Nucleus accumbens (tissue), 56 donors: ENCODE measurements at places on chromosomes 11 and 22.
A peak's percentile ranks its signal among the peaks of the same experiment; 100 is the strongest.

DNA sequence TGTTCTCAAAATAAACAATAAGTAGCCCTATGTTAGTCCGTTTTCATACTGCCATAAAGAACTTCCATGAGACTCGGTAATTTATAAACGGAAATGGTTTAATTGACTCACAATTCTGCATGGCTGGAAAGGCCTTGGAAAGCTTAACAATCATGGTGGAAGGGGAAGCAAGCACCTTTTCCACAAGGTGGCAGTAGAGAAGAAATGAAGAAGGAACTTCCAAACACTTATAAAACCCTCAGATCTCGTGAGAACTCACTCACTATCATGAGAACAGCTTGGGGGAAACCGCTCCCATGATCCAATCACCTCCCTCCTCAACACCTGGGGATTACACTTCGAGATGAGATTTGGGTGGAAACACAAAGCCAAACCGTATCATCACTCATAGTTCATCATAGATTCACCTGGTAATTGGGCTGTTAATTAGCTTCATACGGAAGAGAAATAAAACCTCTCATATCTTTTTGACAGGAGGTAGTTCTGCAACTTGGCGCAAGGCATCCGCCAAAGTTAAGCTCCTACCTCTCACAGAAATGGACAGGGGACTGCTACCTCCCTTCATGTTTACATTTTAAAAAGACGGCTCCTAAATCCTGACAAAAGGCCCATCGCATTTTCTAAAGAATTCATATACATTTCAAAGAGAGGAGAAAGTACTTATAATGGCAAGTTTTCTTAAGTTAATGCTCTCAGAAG lies 49.0 kb downstream of the MUC15 start:
- no peak for DNase-seq

- no peak for DNase-seq
Observed at GRCh38 chr22:18980829-18981228, 44.7 kb upstream of the PRODH start.

GRCh38 chr11:73597956-73598718 lies at the start of gene FAM168A:
TSS of gene FAM168A (minus strand) at chr11:73598112. CDS start at chr11:73468474, 129,638 bp downstream.
- peak; percentile 88 for DNase-seq

DNA sequence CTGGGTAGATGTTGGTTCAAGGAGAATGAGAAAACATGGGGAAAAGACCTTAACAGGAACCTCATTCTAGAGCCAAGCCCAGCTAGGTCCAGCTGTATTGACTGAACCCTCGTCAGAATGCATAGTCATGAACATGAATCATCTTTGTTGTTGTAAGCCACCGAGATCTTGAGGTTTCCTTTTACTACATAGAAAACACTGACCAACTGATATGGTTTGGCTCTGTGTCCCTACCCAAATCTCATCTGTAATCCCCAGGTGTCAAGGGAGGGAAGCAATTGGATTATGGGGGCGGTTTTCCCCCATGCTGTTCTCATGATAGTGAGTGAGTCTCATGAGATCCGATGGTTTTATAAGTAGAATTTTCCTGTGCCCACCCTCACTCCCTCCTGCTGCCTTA lies 19.4 kb upstream of the PHOX2A start:
- no peak for DNase-seq

- DNase-seq, result no peak
Observed at GRCh38 chr11:29361369-29361768, 655.5 kb downstream of the KCNA4 start.

DNA sequence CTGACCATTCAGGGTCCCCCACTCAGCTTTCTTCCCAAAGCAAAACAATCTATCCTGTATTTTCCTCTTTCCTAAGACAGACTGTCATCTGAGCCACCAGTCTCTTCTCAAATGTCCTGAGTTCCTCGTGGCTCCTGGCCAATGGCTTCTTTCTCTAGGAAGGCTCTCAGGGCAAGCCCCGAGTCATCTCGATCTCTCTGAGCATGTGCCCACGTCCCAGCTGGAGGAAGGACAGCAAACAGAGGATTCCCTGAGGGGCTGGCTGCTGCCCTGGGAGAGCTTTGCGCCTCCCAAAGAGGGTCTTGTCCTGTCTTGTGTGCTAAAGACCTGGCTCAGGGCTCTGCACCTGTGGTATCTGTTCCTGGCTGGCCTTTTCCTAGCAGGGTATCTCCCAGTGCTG lies 8.3 kb downstream of the SLC37A2 start:
- no peak for DNase-seq

- no peak for DNase-seq
Observed at GRCh38 chr22:30453731-30454510, 17.9 kb downstream of the SEC14L3 start.

GRCh38 chr11:17714356-17714854 lies 5.0 kb upstream of the MYOD1 start:
- no peak for DNase-seq

DNA sequence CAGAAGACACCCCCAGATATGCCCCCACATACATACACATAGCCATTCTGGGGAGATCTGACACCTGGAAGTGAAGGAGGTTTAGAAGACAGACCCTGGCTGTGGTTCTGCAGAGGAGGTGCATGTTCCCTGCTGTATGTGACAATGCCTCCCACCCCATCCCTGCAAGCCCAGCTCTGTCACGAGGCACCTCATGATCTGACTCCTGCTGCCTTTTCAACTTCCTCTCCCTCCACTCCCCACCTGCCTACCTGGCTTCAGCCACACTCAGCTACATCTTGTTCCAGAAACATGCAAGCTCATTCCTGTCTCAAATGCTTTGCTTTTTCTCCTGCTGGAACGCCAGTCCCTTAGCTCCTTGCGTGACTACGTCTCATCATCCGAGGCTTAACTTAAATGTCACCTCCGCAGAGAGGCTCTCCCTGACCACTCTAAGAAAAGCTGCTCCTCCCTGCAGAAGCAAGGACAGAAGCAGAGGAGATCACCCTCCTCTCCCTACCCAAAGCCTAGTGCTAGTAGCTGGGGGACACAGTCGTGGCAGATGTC lies 114.5 kb downstream of the FEZ1 start:
- peak; percentile 72 for DNase-seq

DNA sequence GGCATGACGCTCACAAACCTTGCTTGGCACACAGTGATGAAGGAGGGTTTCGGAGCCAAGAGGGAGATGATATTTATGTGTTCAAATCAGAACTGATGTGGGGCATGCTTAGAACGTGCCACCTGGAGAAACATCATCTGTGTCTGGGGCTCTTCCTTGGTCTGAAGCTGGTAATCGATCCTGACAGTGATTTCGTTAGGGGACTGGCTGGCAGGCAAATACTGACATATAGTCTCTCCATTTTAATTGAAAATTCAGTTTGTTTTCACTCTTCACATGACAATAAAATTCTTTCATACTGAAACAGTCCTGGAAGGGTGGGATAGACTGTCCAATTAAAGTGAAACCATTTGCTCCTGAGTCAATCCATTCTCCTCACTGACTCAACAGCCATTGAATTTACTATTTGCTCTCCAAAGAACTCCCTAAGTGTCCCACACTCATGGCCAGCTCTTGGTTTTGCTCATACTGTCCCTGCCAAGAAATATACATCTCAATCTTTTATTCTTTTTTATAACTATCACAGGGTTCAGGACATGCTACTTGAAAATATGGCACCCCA lies 134.8 kb downstream of the TRPC6 start:
- DNase-seq, result no peak

DNA sequence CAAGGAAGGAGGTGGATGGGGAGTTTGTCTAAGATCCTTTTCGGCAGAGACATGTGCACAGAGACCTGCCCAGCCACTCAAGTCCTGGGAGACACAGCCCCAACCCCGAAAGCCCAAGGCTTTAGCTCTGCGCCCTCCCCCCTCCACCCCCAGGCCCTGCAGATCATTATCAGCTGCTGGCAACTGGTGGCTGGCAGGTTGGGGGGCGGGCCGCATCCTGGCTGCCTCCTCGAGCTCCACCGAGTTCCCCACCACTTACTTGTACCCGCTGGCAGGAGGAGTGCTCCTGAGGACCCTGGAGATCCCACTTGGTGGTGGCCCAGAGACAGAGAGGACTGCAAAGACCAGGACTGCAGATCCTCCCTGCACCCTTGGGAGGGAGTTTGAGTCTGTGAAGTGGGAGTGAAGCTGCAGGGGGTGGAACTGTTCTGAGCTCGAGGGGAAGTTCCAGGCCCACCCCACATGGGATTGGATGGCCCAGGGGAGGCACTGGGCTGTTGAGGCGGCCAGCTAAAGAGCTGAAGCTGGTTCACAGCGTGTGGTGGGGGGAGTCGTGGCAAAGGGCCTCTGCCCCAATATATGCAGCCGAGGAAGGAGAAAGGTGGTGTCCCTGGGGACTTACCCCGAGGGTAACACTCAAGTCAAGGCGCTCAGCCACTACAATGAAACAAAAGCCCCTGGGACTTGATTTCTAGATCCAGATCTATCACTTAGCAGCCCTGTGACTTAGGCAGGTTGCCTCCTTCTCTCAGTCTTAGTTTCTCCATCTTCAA lies 19.9 kb upstream of the CCDC86 start:
- DNase-seq, result no peak

DNA sequence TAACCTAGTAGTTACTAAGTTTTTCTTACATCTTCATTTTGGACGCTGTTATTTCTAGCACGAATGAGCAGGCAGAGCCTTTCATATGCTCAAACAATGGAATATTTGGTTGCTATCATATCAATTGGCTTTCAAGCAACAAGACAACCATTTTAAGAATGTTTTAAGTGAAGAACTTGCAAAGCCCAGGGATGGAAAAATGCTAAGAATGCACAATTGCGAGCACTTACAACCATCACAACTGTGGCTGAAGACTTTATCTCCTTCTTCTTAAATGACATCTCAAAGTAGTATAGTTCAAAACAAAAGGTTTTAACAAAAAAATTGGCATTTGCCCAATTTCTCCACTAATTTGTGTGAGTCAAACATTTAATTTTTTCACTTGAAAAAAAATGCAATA lies 8.3 kb upstream of the MMP1 start:
- no peak for DNase-seq

DNA sequence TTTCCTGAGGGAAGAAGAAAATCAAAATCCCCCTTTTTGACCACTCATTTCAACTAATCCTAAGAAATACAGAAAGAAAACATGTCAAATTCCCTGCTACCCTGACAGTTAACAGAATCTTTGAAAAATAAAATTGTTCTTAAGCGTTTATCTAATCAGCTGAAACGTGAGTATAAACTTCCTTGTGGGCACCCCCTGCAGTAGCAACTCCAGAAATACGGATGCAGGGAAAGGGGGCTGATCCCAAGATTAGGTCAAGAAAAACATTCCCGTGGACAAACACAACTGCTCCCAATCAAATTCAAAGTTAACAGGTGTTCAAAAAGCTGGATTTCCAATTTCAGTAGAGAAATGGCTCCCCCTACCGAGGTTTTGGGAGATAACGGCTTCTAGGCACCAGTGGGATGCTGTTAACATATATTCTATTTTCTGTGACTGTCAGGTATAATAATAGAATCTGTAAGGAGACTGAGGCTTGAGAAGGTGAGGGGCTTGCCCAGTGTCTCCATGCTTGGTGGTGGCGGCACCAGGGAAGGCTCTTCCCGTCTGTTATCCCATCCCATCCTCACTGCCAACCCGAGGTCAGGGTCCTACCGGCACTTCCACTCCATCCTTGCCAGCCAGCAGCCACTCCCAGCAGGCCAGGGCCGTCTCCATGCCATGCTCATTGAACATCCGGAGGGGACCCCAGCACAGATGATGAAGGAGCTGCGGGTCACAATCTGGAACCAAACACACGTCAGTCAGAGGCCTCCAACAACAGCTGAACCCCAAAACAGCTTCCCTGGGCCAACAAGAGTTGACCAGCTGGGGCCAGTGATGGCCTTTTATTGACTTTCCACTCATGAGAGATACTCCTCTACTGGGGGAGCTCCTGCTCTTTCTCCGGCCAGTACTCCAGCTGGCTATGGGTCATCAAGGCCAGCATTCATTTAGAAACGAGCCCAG lies 32.0 kb upstream of the SERPIND1 start:
- DNase-seq, result no peak

DNA sequence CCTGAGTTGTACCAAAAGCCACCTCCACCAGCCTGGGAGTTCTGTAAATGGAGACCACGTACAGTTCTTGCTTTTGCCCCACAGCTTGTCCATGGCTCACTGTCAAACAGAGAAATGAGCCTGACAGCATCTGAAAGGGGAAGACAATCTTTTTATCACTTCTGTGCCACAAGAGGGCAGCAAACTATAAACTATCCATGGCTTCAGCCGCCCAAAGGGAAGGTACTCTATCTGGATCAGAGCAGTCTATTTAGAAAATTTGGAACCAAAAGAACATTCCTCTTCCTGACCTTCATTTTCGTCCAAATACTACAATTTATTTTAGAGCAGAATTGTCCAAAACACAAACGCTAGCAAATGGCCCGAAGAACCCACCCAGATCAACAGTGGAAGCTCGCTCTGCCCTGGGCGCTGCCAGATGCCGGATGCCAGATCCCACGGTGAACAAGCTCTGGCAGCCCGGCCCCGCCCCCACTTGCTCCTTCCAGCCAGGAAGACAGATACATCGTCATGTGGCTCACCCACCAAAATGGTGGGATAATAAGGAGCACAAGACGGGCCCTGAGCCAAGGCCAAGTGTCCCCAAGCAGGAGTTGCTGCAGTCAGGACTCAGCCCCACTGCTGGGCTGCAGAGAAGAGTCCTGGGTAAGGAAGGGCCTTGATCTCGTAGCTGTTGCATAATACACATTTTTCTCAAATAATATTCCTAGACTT lies 23.9 kb upstream of the SCGB1A1 start:
- DNase-seq, result peak; percentile 39

DNA sequence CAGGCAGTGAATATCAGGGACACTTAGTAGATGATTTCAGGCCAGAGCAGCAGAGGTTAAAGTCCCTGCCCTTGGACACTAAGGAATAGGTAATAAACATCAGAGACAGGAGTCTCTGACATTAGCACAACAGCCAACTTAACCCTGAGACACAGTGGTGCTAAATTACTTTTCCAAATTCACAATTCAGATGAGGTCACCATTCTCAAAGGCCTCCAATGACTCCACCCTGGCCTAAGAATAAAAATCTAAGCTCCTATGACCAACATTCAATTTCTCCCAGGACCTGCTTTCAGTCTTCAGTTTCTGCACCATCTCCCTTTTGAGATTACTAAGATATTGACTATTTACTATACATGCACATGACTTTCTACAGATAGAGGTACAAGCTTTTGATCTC lies 42.0 kb downstream of the BLID start:
- no peak for DNase-seq

GRCh38 chr11:59173080-59173963 lies 1.4 kb downstream of the DTX4 start:
- DNase-seq, result peak; percentile 5

DNA sequence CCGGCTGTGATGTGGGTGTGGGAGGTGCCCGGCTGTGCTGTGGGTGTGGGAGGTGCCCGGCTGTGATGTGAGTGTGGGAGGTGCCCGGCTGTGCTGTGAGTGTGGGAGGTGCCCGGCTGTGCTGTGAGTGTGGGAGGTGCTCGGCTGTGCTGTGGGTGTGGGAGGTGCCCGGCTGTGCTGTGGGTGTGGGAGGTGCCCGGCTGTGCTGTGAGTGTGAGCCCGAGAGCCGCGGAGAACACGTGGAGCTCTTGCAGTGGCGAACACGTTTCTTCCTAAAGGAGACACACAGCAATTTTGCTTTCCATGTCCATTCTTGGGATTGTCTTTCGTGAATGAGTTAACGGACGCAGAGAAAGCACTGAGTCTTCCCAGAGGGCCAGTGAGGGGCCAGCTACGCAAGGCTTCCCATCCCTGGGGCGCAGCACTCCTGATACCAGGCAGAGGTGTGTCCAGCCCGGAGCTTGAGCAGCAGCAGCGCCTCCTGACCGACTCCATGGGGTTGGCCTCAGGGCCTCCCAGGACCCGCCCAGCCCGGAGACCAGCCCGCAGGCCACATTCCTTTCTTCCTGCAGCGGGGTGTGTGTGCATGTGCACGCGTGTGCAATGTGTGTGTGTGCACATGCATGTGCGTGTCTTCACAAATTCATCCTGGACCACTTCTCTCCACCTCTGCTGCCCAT lies 245.0 kb upstream of the B3GAT1 start:
- no peak for DNase-seq

GRCh38 chr11:95520369-95521132 lies 269.0 kb downstream of the FAM76B start:
- no peak for DNase-seq
